ENCODE measurements at places on chromosomes 6 and 20.

DNA sequence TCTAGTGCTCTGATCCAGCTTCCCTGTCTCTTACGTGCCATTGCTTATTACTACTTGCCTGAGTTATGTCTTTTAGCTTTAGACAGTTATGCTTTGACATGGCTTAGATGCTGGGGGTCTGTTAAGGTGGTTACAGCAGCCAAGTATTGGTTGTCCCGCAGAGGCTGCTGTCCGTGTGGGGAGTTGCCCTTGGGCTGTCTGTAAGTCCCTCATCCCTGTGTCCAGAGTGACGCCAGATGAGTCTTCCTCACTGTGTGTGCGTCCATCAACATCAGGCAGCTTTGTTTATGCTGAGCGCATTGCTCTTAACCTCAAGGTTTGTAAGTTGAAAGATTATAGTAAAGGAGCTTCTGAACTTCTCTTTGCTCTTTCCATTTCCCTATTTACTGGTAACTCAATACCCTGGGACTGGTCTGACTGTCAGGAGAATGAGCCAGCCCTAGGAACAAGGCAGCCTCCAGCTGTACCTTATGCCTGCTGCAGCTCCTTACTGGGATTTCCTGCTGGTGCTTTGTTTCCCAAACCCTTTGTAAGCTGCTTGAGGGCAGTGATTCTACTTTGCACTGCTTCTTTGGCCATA is 7.2 kb downstream of the FAM120B start:
- DNase-seq = no peak

- no peak for DNase-seq
Observed at GRCh38 chr20:47306755-47307370, 49.6 kb downstream of the ZMYND8 start.

DNA sequence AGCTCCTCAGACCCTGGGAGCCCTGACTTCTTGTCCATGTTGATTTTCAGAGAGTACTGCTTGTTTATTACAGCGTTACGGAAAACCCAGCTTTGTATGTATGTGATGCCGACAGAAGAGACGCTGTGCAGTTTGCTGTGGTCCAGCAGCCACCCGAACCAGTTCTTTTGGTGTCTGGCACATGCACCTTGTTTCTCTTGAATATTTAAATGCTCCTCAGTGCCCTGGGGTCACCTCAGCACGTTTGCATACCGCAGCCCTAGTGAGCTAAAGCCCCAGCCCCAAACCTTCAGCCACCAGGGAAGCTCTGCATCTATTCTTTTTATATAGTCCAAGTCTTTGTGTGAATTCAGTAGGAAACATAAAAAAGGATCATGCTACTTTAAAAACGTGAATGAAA is 39.9 kb downstream of the AFDN start:
- no peak for DNase-seq

DNA sequence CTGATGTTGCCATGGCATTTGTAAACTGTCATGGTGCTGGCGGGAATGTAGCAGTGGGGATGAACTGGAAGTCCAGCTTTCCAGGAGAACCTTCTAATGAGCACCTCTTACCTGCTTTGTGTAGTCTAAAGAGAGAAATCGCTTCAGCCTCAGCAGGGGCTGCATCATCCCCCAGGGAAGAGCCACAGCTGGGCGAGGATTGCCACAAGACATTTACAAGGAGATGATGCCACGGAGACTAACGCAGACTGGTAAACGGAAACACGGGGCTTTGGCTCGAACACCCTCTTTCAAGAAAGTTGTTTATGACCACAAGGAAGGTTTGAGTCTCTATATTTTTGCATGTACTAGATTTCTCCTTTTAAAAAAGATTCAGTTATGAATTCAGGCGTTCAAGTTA is 72.9 kb downstream of the CDH26 start:
- no peak for DNase-seq

Measured in HFFc6 (cell line).